ENCODE measurements at places on chromosomes 12 and 14.

GRCh38 chr12:3048540-3048939, 28.6 kb upstream of the TSPAN9 start:
- DNase-seq, result no peak

- no peak for DNase-seq
Observed at GRCh38 chr14:95514131-95515079, 2.0 kb downstream of the SYNE3 start.

- no peak for DNase-seq
Observed at GRCh38 chr14:75579338-75579864, 981 bp downstream of the FLVCR2 start.

- DNase-seq, result no peak
Observed at GRCh38 chr14:53156238-53156637, 3.1 kb upstream of the DDHD1 start.

GRCh38 chr14:77584809-77585208, 31.6 kb downstream of the SPTLC2 start:
- no peak for DNase-seq

GRCh38 chr12:51082561-51083125, 753 bp downstream of the CSRNP2 start:
- peak; percentile 34 for DNase-seq

- no peak for DNase-seq
Observed at GRCh38 chr12:25682421-25682820, 129.3 kb upstream of the LMNTD1 start.

DNA sequence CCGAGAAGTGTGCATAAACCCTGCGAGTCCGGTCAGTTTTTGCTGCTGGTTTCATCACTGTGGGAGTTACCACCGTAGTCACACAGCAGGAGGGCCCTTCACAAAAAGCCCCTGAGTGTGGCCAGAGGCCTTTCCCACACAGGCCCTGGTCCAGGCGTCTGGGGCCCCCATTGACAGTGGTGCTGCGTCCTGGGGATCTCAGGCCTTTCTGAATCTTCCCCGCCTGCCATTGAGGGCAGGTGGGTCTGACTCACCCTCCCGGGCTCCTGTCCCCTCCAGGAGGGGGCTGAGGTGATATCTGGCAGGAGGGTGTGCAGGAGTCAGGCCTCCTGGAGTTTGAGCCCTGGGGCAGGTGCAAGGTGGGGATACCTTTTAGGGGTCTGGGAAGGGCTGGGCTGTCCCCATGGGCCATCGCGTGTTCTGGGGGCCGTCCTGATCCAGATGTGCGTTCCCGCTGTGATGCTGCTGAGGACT, 358.5 kb downstream of the TMEM121 start:
- no peak for DNase-seq

GRCh38 chr14:103562179-103562428, 353 bp downstream of the BAG5 start:
- no peak for DNase-seq

DNA sequence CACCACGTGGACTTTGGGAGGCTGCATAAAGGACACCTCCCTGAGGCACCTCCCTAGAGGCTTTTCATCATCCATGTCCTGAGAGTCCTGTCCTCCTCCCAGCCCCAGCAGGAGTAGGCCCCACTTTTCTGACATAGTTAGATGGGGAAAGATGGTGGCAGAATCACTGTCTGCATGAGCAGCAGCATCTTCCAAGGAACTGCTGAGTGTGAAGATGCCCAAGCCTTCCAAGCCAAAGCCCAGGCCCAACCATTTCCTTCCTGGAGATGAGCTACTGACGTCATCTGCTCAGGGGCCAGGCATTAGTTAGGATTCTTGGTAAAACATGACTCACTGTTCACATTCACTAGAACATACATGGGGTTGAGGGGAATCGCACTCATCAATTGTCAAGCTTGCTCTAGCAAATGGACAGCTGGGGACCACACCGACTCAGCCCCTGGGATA, 37.3 kb downstream of the VDR start:
- DNase-seq, result no peak

DNA sequence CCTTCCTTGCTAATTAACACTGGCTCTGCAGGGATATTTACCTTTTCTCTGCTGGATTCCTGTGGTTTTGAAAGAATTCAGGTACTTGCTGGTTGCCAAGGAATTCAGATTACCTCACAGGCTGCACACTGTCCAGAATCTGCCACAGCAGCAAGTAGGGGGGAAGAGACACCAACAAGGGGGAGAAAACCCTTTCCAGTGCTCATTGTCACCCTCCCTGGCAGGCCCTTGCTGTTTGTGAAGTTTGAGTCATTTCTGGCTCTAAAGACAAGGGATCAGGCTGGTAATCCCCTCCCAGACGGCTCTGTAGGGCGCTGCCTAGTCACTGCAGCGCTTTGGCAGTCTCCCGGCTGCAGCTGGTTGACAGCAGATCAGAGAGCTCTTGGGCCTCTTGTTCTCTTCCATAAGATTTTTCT, 50.8 kb downstream of the TTLL5 start:
- peak; percentile 98 for DNase-seq

DNA sequence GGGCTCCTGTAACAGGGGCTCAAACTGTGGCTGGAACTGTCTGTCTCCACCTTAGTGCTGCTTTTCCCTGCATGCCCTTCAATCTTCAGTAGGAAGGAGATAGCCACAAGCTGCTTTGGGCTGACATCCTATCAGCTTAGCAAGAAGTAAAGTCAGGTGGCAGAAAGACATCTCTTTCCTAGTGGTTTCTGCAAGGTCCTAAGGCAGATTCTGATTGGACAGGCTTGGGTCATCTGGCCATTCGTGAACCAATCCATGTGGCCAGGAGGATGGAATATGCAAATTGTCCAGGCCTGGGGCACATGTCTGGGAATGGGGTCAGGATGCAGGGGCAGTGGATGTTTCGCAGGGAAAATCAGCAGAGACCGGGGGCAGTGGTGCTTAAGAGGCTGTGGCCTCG, 5.2 kb downstream of the RITA1 start:
- DNase-seq, result no peak

- DNase-seq, result no peak
Observed at GRCh38 chr14:98070536-98070935, 1201.5 kb downstream of the BCL11B start.

DNA sequence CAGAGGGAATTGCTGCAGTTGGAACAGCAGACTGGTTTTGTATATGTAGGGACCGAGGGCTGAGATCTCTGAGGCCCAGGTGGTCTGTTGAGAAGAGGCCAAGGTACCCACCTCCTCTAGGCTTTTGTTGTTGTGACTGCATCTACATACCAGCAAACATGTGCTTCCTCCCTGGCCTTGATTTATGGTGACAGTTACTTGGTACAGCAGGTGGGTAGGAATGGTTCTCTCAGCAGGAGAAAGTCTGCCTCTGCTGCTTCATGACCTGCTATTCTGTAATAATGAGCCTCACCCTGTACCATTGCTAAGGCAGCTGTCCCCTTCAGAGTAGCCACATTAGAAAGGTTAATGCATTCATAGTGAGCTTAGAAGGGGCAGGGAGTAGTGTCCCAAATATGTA, 196.7 kb upstream of the PELI2 start:
- no peak for DNase-seq

DNA sequence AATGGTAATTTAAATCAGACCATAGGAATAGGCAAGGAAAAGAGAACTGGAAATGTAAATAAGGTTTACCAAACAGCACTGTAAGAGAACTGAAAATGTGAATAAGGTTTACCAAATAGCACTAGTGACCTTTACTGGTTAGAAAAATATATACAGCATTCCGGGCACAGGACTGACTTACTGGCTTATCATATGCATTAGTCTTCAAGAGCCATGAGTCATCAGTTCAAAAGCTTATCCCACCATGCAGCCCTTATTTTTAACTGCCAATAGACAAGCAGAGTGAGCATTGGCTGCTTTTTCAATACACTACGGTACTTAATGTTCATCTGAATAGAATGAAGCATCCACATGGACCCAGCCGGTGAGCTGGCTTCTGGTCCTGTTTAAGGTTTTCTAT, 13.0 kb upstream of the NELL2 start:
- no peak for DNase-seq

- peak; percentile 35 for DNase-seq
Observed at GRCh38 chr14:26330982-26331381, 266.9 kb downstream of the NOVA1 start.

- DNase-seq, result no peak
Observed at GRCh38 chr14:39230416-39231035, 3.2 kb upstream of the MIA2 start.

GRCh38 chr12:91562476-91562875, 379.9 kb upstream of the DCN start:
- no peak for DNase-seq

DNA sequence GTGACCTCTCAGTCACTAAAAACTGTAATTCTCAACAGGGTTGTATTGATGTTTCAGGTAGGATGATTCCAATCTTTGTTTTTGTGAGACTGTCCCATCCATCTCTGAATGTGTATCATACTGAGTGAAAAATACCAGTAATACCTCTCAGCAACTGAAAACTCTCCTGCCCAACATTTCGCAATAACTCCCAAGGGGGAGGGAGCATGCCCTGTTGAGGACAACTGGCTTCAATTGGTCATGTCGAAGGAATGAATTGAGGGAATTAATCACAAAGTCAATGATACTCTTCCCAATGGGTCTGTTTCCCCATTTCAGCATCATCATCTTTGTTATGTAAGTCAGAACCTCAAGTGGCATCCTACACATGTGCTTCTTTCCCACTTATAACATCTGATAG, 102.4 kb upstream of the E2F7 start:
- DNase-seq, result no peak

GRCh38 chr14:69626132-69626500, 14.7 kb downstream of the SUSD6 start:
- no peak for DNase-seq

GRCh38 chr12:57810450-57810849, 8.1 kb downstream of the AVIL start:
- DNase-seq, result peak; percentile 18

DNA sequence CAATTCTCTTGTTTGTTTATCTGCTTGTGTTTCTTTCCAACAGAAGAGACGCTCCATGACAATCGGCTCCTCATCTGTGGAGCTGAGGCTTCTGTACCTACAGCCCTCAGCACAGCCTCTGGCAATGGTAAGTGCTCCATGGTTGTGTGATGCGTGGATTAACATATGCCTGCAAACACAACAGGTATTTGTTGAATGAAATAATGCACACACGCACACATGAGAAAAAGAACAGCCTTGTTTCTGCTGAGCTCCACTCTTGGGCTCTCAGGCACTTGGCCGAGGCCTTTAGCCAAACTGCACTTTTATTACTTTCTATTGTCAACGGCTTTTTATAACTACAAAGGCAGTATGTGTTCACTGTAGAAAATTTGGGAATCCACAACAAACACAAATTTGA, 120.4 kb upstream of the TMCC3 start:
- DNase-seq, result no peak

DNA sequence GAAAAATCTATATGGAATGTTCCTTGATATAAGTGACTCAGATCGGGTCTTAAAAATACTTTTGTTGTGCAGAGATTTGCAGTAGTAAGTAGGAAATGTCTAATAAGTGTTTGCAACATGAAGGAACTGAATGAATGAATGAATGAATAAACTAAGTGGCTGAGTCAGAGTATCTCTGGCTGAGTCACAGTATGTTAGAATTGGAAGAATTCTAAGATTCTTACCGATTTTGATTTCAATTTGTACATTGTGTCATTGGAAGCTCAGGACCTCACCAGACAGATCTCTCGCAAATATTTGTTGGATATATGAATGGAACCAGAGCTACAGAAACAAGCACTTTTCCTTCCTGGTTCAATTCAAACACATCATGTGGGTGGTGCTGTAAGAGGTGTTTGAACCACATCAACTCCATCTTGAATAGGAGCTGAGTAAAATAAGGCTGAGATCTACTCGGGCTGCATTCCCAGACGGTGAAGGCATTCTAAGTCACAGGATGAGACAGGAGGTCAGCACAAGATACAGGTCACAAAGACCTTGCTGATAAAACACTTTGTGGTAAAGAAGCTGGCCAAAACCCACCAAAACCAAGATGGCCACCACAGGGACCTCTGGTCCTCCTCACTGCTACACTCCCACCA, 123.9 kb upstream of the FOXN3 start:
- DNase-seq, result no peak

- DNase-seq, result no peak
Observed at GRCh38 chr14:99975190-99975589, 90.0 kb upstream of the EVL start.

- DNase-seq, result no peak
Observed at GRCh38 chr12:10101648-10102220, 2.9 kb upstream of the CLEC1A start.

- no peak for DNase-seq
Observed at GRCh38 chr12:110179291-110179690, 55.1 kb downstream of the IFT81 start.

DNA sequence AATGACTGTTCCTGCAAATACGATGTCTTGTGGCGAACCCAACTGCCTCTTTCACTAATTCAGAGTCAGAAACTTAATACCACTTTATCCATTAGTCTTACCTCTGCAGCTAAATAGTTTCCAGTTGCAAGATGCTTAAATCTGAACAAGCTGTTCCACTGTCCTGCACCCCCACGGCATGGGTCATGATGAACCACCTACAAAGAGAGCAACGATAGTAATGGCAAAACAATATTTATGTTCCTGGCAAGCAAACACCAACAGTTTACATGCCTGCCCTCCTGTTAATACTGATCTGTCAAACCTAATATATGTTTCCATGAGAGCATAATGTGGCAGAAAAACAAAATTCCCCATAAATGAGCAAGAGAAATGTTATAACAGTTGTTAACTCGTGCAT, 121.9 kb downstream of the ITPR2 start:
- no peak for DNase-seq

- peak; percentile 7 for DNase-seq
Observed at GRCh38 chr12:42299392-42300308, 26.2 kb downstream of the ZCRB1 start.

GRCh38 chr12:3613641-3614395, 122.8 kb downstream of the PRMT8 start:
- no peak for DNase-seq

GRCh38 chr12:108548954-108549521, 11.9 kb downstream of the SART3 start:
- DNase-seq, result no peak

DNA sequence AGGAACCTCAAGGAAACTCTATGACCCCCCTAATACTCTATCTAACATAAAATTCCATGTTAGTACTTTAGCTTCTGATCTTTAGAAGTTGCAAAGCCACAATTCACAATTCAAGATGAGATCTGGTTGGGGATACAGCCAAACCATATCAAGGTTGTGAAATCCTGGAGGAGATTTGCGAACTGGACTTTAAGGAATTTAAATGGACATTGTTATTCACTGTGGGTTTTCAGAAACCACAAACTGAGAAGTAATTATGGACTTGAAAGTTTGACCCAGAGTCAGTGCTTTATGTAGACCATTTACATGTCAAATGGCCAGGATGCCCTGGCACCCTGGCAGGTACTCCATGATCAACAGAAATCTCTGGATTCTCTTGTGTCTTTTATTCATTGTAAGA, 14.2 kb upstream of the CDKL1 start:
- no peak for DNase-seq

GRCh38 chr14:100307766-100308426, 1.7 kb upstream of the SLC25A29 start:
- no peak for DNase-seq

All from kidney glomerular epithelial cell (primary cell).